ENCODE measurements at places on chromosomes 12 and 14.

GRCh38 chr12:47102845-47103651, 23.3 kb upstream of the AMIGO2 start:
- peak; percentile 34 for DNase-seq

- DNase-seq = no peak
Observed at GRCh38 chr14:34003691-34004090, 52.8 kb upstream of the EGLN3 start.

DNA sequence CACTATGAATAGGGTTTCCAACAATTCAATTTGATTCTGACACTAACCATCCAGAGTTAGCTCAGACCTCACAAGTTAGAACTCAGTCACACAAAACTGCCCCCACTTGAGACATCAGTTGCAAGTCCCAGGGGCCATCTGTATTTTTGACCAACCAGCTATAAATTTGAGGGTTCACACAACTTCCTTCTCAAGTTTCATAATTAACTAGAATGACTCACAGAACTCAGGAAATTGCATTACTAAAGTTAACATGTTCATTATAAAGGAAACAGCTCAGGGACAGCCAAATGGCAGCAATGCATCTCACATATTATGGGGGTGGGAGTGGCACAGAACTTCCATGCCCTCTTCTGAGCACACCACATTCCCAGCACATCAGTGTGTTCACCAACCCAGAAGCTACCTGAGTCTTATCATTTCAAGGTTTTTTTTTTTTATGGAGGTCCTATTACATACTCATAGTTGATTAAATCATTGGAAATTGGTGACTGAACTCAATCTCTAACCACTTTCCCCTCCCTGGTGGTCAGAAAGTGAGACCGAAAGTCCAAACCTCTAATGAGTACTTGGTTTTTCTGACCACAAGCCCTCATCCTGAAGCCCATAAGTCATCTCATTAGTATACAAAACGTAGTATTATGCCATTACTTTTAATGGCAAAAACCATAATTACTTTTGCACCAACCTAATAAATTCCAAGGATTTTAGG, 1721.5 kb upstream of the SEL1L start:
- DNase-seq = no peak

DNA sequence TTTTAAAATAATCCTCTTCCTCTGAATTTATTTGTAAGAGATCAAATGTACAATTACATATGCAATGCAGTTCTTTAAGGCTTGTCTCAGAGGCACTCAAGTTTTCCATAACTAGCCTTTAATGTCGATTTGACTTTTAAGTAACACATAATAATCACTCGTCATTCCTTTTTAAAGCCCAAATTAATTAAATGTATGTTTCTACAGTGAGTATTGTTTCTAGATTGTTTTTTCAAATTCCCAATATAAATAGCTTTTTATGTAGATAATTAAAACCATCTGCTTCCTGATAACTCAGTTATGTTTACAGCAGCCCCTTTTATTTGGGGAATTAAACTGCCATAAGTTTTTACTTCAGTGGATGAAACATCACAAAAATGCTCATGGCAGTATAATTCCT, 185.1 kb downstream of the ETNK1 start:
- no peak for DNase-seq

DNA sequence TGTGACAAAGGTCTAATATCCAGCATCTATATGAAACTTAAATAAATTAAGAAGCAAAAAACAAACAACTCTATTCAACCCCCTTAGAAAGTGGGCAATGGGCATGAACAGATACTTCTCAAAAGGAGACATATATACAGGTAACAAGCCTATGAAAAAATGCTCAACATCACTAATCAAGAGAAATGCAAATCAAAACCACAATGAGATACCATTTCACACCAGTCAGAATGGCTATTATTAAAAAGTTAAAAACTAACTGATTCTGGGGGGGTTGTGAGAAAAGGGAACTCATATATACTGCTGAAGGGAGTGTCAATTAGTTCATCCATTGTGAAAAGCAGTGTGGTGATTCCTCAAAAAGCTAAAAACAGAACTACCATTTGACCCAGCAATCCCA, 198.9 kb downstream of the BMP4 start:
- no peak for DNase-seq

DNA sequence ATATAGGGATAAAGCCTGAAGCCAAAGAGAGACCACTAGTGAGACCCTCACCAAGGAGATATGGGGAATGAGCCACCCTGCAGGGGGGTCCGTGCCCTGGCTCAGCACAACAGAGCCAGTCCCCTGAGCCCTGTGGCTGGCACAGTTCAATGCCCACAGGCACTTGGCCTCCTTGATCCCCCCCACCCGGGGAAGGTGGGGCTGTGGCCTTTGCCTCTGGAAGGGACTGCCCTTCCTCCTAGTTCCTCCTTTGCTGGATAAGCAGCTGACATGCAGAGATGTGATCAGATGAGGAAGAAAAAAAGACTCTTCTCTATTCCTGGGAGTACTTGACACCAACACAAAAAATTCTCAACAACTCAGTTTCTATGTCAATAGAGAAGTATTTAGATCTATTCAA, 19.9 kb downstream of the TTC7B start:
- no peak for DNase-seq

- DNase-seq = no peak
Observed at GRCh38 chr14:75121552-75121951, 5.3 kb downstream of the NEK9 start.

GRCh38 chr12:124350491-124350890, 55.6 kb downstream of the RFLNA start:
- no peak for DNase-seq

GRCh38 chr12:110137786-110138185, 13.6 kb downstream of the IFT81 start:
- DNase-seq = no peak

DNA sequence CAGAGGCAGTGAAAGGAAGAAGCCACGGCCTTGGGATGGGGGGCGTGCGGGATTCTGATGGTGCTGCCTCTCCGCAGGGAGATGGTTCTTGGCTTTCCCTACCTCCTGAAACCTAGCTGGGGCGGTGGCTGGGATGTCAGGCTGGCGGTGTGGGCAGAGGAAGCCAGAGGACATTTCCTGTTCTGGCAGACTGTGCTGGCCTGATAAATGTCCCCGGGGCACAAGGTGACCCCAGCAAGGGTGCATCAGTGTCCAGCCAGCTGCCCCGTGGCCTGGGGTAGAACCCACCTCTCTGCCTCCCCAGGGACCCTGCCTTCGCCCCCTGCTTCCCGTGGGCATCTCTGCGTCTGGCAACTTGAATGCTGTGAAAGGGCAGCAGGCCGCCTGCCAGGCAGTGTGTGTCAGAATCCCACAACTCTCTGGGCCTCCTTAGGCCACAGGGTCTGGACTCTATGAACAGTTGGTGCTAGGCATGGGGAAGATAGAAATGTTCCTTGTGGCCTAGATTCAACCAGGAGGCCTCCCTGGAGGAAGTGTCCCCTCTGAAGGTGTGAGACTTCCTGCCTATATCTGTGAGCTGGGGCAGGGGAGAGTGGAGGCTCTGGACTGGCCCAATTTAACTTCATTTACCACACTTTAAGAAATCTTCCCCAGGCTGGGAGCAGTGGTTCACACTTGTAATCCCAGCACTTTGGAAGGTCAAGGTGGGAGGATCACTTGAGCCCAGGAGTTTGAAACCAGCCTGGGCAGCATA, 4.9 kb downstream of the SH2B3 start:
- no peak for DNase-seq

- DNase-seq = no peak
Observed at GRCh38 chr12:83389237-83389996, 702.7 kb downstream of the TMTC2 start.

Data from LoVo (cell line).